ENCODE measurements at places on chromosomes 13 and 19.
A peak's percentile ranks its signal among the peaks of the same experiment; 100 is the strongest.

DNA sequence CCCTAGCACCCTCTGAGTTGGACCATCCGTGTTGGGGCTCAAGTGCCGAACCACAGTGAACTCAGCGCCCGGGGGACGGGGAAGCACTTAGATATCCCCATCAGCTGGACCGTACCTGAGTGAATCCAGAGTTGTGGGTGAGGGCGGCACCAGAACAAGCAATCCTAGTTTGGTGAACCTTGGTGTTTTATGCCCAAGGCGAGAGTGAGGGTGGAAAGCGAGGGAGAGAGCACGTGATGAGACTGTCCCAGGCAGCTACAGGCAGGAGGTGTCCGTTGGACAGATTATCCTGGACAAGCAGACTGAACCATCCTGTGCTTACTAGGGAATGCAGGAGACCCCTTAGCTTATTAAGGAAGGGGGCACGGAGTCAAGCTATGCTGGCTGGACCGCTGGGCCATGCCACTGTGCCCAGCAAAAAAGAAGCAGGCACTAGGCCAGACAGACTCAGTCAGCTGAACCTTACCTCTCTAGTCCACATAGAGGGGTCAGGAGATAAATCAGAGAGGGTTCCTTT, 596 bp downstream of the GET3 start:
- DNase-seq = no peak

DNA sequence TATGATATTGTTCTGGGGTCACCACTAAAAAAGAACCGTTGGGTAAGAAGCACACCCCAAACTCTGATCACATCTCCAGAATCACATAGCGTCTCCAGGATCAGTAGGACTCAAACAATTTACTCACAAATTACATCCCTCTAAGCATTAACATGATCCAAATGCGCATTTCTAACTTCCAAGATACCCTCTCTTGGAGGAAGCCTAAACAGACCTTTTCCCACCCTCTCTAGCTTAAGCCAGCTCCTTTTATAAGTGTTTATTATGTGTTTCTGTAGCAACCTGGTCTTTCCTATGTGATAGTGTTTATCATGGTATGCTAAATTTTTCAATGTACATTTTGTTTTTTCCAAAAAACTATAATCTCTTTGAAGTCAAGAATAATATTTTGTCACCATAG, 1846.5 kb downstream of the OLFM4 start:
- no peak for DNase-seq

- DNase-seq = no peak
Observed at GRCh38 chr19:14889994-14890642, 4.2 kb upstream of the OR7A17 start.

DNA sequence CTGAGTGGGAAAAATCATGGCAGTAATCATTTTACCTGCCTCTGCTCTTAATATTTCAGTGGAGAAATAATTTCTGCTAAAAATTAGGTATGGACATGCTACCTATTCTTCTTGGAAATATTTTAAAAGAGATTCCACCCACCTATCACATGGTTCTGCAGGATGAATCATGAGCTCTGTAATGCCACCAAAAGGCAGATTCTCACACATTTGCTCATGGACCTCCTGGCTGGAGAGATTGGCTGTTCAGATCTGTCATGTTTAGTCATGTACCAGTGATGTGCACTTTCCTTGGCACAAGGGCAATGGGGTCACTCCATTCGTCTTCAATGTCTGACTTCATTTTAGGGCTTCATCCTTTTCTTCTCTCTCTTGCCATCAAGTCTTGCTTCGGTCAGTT, 101.8 kb upstream of the MBNL2 start:
- no peak for DNase-seq

- peak; percentile 34 for DNase-seq
Observed at GRCh38 chr13:26469602-26470001, 87.9 kb upstream of the WASF3 start.

- no peak for DNase-seq
Observed at GRCh38 chr13:106836186-106836802, 268.4 kb upstream of the ARGLU1 start.

GRCh38 chr13:50761406-50761805, 82.1 kb downstream of the DLEU7 start:
- DNase-seq = no peak

- no peak for DNase-seq
Observed at GRCh38 chr13:41962994-41963393, 2.1 kb upstream of the VWA8 start.

- DNase-seq = no peak
Observed at GRCh38 chr19:55283548-55284377, at the start of gene BRSK1. Gene BRSK1, plus strand, starts transcription at chr19:55283997. Its CDS starts 446 bp downstream, at chr19:55284443.

GRCh38 chr13:56352361-56352760, 788.4 kb upstream of the PRR20A start:
- no peak for DNase-seq

DNA sequence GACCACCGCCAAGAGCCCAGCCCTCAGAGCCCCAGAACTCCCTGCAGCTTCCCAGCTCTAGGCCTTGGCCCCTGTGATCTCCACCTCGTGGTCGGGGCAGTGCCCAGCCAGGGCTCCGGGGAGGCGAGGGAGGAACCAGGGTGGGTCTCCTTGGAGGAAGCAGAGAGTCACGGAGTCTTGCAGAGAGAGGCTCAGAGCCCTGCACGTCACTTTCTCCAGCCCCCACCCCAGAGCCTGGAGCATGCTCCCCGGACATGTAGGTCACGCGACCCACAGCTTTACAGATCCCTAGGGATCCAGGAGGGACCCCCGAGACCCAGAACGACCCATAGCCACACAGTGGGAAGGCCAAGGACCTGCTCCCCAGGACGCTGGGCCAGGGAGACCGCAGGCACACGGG, 11.9 kb downstream of the GADD45B start:
- no peak for DNase-seq

GRCh38 chr13:105466376-105466775, 1069.1 kb downstream of the EFNB2 start:
- no peak for DNase-seq

GRCh38 chr19:10809651-10810285, 26.2 kb downstream of the TMED1 start:
- no peak for DNase-seq

- no peak for DNase-seq
Observed at GRCh38 chr13:77863144-77863543, 55.5 kb downstream of the EDNRB start.

DNA sequence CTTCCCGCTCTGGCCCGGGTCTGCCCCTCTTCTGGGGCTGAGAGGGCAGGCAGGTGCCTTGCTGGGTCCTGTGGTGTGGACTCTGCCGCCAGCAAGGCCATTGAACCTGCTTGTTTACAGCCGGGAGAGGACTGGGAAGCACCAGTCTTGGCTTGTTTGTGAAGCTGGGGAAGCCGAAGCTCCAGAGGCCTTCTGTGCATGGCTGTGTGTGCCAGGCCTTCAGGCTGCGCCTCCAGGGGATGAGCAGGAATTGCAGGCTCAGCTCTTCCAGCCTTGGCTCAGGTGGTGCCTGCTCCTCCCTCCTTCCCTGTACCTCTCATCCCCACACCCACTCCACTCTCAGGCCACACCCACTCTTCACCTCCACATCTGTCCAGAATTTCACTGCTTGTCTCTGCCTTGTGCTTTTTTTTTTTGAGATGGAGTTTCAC, 17.5 kb downstream of the NDUFB7 start:
- DNase-seq = peak; percentile 89

- DNase-seq = no peak
Observed at GRCh38 chr13:57017357-57017756, 123.4 kb upstream of the PRR20A start.

DNA sequence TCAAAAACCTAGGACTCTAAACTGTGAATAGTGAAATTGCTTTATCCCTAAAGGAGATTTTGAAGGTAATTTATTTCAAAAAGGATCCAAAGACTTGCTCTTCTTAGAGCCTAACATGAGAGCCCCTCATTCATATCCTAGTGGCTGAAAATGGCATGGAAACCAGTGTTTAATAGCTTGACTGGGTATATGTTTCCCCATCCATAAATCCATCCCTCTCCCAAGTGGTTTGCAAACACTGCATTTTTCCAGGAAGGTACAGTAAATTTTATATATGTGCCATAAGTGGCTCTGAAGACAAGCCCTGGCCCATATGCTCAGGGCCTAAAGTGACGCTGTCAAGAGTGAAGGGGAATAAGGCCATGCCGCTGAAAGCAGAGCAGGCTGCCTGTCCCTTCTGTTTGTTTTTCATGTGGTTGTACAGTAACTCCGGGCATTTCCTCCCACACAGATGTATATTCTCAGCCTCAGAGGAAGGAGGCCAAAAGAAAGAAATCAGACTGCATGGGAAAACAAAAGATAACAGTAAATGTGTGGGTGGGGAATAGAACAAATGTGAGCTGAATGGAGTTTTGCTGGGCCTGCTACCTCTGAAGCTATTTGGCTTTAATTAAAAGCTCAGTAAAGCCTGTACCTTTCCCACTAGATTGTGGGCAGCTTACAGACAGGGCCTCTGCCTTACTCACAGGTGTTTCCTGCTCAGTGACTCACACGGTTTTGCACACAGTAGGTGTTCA, 181.9 kb downstream of the PCDH9 start:
- DNase-seq = no peak
